Cortex of kidney (tissue), 1 donor: ENCODE measurements at places on chromosomes 16 and 17.

DNA sequence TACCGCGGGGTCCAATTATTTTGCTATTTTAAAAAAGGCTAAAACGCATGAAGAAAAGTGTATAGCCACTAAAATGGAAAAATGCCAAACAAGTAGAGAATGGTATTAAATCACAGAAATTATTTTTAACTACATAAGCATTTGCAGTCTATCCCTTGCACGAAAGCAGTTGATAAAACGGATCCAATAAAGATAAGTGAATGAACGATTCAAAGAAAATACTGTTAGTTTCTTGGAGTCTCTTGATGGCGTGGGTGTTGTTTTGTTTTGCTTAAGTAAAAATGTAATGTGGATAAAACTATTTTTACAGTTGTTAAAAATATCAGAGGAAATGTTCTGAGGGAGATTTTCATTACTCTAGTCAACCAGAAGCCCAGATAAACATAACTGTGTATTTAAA, 9.3 kb downstream of the HS3ST3A1 start:
- DNase-seq, result no peak

DNA sequence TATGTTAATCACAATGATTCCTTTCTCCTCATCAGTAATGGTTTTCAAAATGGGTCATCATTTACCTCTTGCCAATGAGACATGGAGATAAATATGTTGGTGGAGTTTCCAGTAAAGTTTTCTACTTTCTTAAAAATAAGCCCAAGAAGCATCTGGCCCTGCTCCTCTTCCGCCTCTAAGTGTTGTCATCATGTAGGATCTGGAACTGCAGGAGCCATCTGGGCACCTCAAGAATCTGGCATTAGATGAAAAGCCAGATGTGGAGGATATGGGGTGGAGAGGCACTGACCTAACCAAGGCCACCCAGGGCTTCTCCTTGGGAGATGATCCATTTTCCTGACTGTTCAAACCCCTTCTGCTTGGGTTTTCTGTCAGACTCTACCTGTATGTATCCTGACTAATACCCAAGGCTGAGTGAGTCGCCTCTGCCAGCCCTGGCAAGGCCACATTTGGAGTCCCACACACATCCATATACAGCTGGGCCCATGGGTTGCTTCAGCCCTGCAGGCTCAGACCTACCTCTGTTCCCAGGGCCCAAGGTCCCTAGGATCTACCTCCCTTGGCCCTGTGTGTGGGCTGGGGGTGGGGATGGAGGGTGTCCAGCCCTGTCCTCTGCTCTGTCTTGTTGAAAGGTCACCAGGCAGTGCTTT, 24.6 kb downstream of the CCDC182 start:
- no peak for DNase-seq

- no peak for DNase-seq
These were observed 29.7 kb downstream of the DCAKD start for GRCh38 chr17:45021607-45022287.

DNA sequence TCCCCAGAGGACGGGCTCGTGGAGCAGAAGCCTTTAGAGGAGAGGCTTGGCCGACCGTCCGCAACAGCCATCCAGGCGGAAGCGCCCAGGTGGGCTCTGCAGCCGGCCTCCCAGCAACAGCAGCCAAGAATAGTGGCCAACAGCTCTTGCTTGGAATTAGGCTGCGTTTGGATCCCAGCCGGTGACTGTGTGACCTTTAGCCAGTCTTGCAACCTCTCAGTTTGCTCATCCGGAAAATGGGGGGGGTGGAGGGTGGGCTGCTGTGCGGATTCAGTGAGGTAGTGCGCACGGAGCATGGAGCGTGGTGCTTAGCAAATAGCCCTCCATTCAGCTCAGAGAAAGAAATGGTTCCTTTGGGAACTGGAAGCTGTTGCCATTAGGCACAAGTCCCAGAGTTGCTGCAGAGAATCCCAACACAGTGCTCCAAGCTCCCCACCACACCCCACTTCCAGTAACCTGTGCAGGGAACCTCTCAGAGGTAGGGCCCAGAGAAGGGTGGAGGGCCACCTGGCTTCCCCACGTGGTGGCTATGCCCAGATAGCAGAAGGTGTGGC, 46.7 kb downstream of the RTN4RL1 start:
- DNase-seq, result no peak

DNA sequence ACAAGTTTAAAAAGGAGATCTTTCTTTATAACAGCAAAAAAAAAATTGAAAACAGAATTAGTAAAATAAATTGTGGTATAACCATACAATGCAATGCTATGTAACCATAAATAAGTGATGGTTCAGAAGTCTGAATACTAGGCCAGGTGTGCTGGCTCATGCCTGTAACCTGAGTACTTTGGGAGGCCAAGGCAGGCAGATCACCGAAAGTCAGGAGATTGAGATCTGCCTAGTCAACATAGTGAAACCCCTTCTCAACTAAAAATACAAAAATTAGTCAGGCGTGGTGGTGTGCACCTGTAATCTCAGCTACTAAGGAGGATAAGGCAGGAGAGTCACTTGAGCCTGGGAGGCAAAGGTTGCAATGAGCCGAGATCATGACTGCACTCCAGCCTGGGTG, 34.6 kb downstream of the CCT6B start:
- no peak for DNase-seq

DNA sequence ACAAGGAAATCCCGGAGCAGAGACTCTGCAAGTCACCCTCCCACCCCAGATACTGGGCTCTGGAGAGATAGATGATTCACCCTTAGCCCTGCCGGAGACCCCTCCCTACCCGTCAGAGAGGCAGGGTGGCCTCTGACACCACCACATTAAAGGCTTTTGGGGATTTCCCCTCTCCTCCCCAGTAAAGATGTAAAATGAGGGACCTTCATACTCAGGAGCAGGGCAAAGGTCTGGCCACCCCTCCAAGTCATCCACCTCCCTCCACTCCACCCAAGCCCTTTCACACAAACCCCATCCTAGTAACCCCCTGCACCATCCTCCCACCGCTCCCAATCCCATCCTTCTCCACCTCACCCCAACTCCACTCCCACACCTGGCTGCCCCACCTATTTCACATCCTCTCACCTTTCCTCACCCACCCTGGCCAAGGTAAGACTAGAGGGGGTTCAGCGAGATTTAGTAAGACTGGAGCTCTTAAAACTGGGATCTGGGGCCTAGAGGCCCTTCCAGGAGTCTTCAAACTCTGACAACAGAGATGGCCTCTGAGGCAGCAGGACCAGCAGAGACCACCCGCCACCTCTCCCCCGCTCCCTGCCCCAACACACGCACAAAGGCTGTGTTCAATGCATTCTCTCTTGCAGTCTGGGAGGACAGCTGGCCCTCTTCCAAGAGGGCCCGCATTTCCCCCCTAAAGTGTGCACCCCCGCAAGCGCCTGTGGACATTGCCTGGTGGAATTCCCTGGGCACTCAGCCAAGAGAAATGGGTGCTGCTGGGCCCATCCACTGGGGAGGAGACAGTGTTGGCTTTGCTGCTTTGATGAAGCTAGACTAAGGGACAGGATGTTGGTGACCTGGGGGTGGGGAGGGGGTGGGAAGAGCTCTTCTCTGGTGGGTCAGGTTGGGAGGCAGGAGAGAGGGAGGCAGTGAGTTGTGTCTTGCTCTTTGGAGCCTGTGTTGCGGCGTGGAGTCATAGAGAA, 1.1 kb downstream of the ABAT start:
- no peak for DNase-seq

GRCh38 chr17:76884995-76885893, 17.0 kb downstream of the MGAT5B start:
- no peak for DNase-seq

DNA sequence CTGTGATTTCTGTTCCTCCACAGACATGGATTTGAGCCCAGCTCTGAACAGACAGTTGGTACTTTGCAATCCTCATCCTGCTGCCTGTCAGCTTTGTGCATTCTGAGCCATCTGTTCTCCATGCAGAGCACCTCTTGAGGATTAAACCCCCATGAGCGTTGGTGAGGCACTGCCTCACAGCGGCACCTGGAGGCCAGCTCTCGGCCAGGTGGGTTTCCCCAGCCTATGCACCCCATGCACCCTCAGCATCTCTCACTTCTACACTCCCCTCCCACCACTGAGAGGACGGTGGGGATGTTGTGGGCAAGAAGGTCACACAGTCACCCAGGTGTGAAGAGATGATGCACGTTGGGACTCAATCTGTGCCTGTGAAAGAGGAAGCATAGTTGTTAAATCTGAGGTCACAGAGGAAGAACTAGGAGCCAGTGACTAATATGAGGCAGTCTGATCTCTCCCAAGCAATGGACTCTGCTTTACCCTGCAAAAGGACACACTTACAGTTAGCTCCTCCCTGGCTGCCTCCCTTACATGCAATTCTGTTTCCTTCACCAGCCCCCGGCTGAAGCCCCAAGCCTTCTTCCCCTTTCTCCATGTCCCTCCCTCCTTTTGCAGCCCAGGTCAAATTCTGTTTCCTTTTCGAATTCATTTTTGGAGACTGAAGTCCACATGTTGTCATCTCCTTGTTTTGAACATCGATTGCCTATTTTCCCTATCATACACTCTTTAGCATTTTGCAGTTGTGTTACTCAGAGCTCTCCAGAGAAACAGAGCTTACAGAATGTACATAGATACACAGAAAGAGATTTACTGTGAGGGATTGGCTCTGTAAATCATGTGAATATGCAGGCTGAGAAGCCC, 58.5 kb downstream of the HS3ST3B1 start:
- DNase-seq, result no peak

DNA sequence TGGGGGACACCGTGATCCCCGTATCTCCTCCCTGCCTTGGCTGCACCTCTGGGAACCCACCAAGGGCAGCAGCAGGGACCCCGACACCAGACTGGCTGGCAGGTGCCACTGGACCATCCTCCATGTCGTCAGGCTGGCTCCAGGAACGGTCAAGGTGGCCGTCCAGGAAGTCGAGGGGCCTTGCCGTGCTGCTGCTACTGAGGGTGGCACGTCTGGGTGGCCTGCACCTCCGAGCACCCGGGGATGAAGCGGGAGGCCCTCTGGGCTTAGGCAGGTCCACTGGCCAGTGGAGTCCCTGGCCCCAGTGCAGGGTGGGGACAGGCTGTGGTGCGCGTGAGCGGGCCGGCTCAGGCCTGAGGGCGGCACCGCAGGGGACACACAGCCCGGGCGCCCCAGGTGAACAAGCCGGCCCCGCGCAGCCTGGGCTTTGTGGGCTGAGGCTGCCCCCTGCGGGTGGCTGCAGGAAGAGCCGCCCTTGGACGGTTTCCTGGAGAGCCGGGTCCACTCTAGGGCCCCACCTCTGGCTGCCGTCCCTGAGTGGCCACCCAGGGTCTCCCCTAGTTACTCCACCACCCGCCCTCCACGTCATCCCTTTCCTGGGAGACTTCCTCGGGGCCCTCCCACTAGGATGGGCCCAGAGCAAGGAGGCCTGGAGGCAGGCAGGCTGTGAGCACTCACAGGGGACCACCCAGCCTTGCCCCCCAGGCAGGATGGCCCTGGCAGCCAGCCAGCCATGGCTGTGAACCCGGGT, 42.8 kb upstream of the ZC3H18 start:
- no peak for DNase-seq

DNA sequence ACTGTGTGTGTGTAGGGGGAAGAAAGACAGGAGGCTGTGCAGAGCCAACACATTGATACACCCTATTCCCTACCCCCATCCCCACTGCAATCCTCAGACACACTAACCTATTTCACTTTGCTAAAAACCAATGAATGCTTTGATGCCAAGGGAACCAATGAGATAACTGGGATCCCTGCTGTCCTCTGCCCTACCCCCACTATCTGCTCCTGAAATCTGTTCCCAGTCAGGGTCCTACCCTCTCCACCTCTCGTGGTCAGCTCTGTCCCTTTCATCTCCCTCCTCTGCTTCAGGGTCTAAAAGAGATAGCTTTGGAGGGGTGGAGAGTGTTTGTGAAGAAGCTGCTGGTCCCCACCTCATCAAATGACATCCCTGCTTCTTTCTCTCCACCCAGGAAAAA, 19.1 kb upstream of the SP6 start:
- no peak for DNase-seq

GRCh38 chr16:491220-491919, 36.1 kb upstream of the CAPN15 start:
- DNase-seq, result no peak

DNA sequence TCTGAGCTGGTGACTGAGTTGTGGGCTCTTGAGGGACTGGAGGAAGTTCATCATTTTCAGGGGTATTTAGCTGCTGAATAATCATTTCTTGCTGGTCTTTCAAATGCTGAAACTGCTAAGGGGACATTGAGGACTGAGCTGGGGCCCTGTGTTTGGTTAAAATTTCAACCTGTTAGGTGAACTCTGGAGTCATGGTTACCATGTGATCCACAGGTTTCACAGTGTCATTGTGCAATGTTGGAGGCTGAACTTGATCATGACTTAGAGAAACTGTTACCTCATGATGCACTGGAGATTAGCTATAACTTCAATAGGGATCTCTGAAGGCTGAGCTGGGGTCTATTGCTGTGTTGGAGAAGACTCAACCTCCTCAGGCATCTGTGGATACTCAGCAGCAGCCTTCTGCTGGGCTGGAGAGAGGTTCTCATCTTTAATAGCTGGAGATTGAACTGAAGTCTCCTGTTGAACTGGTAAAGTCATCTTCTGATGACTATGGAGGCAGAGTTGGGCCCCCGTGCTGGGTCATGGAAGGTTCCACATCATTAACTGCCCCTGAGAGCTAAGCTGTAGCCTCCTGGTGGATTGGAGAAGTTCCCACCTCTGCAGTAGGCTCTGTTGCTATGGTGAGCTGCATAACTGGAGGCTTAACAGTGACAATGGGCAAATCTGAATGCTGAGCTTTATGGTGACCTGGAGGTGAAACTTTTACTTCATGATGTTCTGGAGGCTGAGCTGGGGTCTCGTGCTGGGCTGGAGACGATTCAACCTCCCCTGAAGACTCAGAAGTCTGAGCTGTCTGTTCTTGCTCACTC, 15.2 kb downstream of the RDM1 start:
- no peak for DNase-seq

- DNase-seq, result no peak
These were observed 103.9 kb upstream of the SEC14L1 start for GRCh38 chr17:77036841-77037381.

- DNase-seq, result no peak
These were observed 22.1 kb downstream of the CNTNAP1 start for GRCh38 chr17:42704490-42704836.

GRCh38 chr17:74545843-74546230, at the start of gene CD300C:
Gene CD300C (minus strand): TSS chr17:74546115. CDS start chr17:74545782, 333 bp downstream.
- no peak for DNase-seq

DNA sequence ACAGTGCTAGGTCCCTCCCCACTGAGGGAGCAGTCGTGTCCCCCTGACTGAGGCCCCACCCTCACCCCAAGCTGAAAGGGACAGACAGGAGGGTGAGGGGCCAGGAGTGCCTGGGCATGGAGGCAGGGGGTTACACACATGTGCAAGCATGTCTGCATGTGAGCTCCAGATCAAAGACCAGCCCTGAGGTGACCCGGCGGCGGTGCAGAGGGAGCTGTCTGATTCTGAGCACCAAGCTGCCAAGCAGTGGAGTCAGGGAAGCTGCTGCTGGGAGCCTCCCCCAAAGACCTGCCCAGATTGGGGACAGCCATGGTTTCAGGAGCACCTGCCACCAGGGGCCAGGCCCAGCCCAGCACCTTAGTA, 5.5 kb downstream of the DLX3 start:
- no peak for DNase-seq

- no peak for DNase-seq
These were observed 254.1 kb upstream of the IRX3 start for GRCh38 chr16:54540525-54541180.
